ENCODE measurements at places on chromosomes 7 and 10.

DNA sequence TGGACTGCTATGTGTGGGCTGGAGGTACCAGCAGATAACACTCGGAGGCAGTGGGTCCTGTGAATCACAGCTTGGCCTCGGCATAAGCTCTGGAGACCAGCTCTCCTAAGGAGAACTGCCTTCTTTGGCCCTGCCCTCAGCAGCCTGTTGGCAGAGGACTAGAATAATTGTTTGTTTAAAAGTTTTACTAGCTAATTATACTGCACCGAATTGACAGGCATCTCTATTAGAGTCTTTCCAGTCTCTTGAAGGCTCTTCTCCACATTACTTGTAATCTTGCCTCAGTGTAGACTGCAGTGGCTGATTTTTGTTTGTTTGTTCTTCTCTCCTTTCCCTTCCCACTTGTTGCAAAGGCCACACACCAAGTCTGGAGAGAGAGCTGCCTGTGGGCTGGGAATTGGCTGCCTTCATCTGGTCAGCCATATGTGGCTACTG is 183.2 kb downstream of the AUTS2 start:
- no peak for DNase-seq

GRCh38 chr10:125377368-125377767 is 217.0 kb upstream of the CTBP2 start:
- no peak for DNase-seq

DNA sequence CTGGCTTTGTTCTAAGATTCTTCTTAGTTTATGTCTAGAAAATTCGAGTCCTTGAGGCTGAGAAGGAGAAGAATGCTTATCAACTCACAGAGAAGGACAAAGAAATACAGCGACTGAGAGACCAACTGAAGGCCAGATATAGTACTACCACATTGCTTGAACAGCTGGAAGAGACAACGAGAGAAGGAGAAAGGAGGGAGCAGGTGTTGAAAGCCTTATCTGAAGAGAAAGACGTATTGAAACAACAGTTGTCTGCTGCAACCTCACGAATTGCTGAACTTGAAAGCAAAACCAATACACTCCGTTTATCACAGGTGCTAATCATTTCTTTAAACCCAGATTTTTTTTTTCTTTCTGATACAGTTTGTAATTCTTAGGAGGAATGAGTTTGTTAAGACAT is 6.7 kb downstream of the CEP55 start:
- no peak for DNase-seq

- no peak for DNase-seq
Observed at GRCh38 chr7:137838706-137839315, 8.0 kb downstream of the DGKI start.

GRCh38 chr7:42734568-42734967 is 177.3 kb downstream of the C7orf25 start:
- DNase-seq = no peak

- no peak for DNase-seq
Observed at GRCh38 chr10:117718986-117719920, 176.7 kb downstream of the EMX2 start.

GRCh38 chr10:97307866-97308780 is 10.9 kb upstream of the FRAT1 start:
- DNase-seq = no peak

- no peak for DNase-seq
Observed at GRCh38 chr7:38027884-38028455, 107.5 kb downstream of the EPDR1 start.
